ENCODE measurements at places on chromosomes 5 and 9. TPM values are rescaled to one million over a fixed set of nuclear protein-coding genes. Genes with fewer than 3 reads are reported as not detected.

PCDHGC5 gene
- 0.20 TPM for total RNA-seq

GPBP1 gene
- 31.3 TPM for total RNA-seq

CERT1 gene
- 11.0 TPM for total RNA-seq

LIX1 gene
- total RNA-seq = not detected

CCDC69 gene
- total RNA-seq = 18.7 TPM

Measured in mammary microvascular endothelial cell (primary cell).